ENCODE measurements at places on chromosomes 1 and 21. TPM values are rescaled to one million over a fixed set of nuclear protein-coding genes. Genes with fewer than 3 reads are reported as not detected.

DDAH1 gene
- total RNA-seq: not detected

RHBDL2 gene
- total RNA-seq: not detected

LEFTY1 gene
- not detected for total RNA-seq

RHCE gene
- not detected for total RNA-seq

MTARC1 gene
- 0.75 TPM for total RNA-seq

PTGER3 gene
- total RNA-seq: 0.10 TPM

CLDN17 gene
- not detected for total RNA-seq

DNA sequence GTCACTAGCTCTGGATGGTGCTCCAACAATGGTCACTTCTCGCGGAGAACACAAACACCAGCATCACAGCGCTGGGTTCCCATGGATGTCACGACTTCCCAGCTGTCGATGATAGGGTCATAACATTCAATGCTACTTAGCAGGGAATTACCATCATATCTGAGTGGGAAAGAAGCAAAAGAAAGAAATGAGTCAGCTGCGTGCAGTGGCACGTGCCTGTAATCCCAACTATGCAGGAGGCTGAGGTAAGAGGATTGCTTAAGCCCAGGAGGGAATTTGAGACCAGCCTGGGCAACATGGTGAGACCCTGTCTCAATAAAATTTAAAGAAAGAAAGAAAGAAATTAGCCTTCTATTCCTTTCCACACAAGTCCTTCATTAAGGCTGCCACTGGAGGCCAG lies 3.6 kb upstream of the RABIF start:
- DNase-seq: no peak

DNA sequence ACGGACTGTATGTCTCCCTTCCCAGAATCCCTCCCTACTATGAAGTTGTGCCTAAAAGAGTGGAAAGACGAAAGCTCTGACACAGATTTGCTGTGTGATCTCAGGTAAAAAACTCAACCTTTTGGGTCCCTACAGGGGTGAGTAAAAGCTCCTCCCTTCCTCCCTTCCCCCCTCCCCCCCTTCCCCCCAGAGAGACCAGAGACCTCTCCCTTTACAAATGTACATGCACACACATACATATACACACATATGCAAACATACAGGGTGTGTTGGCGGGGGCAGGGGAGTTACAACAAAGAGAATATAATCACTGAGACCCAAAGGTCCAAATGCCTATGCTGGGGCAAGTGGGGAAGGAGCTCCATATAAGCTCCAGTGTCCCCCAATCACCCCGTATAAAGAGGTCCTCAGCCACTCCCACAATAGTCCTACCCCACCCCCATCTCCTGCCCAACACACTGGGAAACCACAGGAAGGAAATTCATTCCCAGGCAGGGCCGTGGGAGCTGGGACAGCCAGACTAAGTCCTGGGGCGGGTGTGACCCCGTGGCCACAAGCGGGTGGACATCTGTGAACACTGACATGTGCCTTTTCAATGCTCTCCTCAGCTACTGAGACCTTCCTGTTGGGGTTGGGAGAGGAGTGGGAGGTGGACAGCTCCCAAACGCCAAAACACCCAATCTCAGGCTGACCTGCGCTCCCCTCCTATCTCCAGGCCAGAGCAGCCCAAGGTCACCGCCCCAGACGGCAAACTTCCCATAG lies 2.0 kb downstream of the MEF2D start:
- no peak for DNase-seq

- no peak for DNase-seq
These were observed 998.6 kb upstream of the B3GALT2 start for GRCh38 chr1:194184974-194185373.

DNA sequence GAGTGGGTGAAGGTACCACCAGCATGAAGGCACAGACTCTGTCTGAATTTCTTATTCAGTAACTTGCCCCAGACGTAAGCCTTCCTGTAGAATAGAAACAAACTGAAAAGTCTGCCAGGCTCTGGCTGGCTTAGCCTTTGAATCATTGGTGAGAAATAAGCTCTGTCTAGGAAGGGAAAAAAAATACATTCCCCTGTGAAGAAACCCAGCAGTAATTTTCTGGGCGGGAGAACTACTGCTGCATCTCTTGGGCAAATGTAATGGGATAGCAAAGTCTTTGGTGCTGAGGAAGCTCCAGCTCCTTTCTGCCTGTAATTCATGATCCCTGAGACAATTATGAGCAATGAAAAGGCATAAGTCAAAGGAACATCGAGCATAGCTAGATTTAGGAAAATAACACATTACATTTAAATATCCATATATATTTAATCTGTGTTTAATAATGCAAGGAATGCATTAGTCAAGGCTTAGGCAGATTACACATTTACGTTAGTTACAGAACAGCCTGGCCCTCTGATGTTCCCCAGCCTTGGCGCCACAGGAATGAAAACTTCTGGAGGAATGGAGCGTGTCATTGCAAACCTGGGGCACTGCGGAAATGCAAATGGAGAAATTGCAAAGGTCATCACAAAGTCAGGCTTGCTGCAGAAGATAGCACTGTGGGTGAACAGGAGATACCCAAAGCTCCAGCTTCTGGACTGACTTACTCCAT lies 216.3 kb upstream of the CAMK1G start:
- DNase-seq: no peak

GRCh38 chr1:206004826-206005225 lies 1.6 kb upstream of the RAB7B start:
- DNase-seq: no peak

DNA sequence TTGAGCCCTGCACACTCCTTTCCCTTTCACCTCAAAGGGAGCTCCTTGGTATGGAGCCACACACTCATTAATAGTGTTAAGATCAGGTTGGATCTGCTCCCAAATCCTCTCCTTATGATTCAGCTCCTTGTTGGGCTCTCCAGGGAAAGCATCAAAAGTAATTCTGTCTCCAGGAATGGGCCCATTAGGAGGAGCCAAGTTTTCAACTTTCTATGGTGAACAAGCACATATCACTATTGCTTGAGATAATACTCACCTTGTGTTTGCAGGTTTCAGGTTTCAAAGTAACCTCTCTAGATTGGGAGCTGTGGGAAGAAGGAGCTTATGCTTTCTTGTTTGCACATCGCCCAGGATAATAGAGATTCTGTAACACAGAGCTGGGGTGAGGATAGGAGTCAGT lies 164.8 kb downstream of the TNFSF18 start:
- no peak for DNase-seq

DNA sequence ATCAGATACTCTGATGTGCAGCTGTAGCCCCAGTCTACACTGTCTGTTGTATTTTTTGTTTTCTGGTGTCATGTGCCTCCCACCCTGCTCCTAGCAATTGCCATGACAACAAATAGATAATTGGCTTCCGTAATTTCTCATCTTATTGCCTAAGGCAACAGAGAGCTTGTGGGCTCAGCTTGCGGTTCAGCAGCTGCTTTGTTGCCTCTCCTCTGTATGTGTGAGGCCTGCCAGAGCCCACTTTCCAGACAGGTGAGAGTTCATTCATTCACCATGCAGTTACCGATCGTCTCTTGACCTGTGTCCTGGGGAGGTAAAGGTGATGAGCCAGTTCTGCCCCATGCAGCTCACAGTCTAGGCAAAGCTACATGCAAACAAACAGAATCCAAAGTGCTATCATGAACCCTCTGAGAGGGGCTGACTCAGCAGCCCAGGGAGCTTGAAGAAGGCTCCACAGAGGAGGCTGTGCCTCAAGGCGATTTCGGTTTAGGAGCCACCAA lies 11.9 kb downstream of the LGALS8 start:
- DNase-seq: no peak

DNA sequence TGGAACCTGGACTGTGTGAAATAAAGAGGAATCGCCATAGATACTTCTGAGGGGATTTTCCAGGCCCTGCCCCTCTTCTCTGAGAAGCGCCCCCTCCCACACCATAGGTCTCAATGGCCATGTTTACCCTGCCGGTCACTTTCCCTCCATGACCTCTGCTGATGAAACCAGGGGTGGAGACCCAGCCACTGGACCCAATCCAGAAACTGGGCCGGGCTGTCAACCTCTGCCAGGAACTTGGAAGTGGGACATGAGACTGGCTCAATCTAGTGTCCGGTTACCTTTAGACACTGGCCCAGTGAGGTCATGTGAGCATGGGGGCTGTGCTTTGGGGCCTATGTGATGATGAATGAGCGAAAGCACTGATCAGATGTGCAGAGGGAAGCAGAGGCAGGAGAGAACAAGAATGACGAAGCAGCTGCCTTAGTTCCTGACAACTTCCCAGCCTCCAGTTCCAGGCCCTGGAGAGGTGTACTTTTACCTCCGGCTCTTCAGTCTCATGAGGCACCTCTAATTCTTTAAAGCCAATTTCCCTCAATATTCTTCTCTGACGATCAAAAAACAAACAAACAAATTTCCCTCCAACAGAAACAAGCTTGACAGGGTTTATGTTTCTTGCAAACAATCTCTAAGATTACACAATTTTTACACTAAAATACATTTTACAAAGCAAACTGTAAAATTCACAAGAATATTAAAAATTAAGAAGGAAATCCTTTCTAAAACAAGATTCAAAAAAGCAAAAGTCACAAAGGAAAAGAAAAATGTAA lies 4.9 kb downstream of the ASAP3 start:
- DNase-seq: no peak

DNA sequence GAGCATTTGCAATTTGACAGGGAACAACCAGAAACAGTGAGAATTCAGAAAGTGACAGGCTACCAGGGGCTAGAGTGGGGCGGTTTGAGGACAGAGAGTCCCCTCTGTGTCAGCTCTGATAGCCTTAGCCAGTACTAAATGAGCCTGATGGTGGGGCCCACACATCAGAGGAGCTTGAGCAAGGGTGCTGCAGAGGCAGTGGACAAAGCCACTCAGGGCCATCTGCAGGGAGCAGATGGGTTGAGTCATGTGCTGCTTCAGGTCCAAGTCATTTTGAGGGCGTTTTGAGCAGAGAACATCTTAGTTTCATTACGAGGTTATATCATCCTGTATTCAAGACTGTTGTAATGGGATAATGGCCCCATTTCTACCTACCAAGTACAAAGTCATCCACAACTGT lies 7.7 kb downstream of the LRRC52 start:
- no peak for DNase-seq

- DNase-seq: no peak
These were observed 6.2 kb downstream of the DISP3 start for GRCh38 chr1:11485191-11485590.

GRCh38 chr1:21436488-21437340 lies 3.2 kb upstream of the NBPF3 start:
- no peak for DNase-seq

- DNase-seq: no peak
These were observed 48.9 kb upstream of the KIF26B start for GRCh38 chr1:245105815-245106410.

- DNase-seq: no peak
These were observed 19.7 kb upstream of the NRDC start for GRCh38 chr1:51898090-51898734.

- no peak for DNase-seq
These were observed 93.4 kb downstream of the TGFBR3 start for GRCh38 chr1:91792489-91793071.

DNA sequence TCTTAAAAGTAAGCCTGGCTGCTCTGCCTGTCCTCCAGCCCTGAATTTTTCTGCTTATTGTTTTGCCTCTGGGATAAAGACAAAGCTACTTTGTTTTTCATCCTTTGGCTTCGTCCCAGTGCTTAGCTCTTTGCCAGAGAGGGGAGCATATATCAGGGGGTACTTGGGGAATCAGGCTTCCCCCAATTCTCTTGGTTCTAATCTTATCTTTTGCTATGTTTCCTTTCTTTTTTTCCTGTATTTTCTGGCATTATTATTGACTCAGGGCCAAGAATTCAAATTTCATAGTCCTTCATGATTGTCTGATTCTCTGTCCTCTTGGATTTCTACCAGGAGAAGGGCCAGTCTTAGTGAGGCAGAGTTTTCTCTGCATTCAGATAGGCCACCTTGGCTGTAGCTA lies 51.2 kb downstream of the GIPC2 start:
- no peak for DNase-seq
